ENCODE measurements at places on chromosomes 2 and 18.
A peak's percentile ranks its signal among the peaks of the same experiment; 100 is the strongest.

- no peak for DNase-seq
These were observed 60.9 kb downstream of the ATF2 start for GRCh38 chr2:175107146-175107545.

DNA sequence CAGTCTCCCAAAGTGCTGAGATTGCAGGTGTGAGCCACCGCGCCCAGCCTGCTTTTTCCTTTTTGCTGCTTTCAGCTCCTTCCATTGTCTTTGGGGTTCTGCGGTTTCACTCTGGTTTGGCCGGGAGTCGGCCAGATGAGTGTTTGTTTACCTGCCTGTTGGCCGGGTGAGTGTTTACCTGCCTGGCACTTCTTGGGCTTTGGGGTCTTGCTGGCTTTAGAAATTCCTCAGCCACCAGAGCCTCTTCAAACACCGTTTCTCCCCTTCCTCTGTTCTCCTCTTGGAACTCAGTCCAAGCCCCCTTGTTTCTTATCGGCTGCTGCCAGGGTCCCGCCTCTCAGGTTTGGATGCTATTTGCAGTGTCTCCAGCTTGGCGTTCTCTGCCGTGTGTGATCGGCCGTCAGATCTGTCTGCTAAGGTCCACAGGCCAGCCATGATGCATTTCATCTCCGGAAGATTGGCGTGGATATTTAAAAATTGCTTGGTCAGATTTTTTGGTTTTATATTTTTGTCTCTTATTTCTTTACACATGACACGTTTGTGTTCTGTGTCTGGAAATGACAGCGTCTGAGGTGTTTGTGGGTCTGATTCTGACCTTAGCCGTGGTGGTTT, 14.2 kb upstream of the GAL3ST2 start:
- DNase-seq, result no peak

DNA sequence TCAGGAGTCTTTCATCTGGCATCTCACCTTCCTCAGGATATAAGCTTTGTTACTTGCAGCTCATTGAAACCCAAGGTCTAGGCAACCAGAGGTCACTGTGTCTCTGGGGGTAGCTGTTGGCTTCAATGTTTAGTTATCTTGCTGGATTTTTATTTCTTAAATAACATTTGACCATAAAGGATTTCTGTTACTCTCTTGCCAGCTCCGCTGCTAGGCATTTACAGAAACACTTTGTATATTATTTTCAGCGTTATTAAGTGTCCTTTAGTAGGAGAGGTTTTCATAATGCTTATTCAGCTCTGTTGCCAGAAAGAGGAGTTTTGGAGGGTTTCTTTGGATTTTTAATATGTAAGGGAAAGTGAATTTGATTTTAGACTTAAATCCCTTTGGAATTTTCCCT, 61.4 kb downstream of the QPCT start:
- no peak for DNase-seq

GRCh38 chr2:98464772-98465310, 20.2 kb downstream of the INPP4A start:
- no peak for DNase-seq

DNA sequence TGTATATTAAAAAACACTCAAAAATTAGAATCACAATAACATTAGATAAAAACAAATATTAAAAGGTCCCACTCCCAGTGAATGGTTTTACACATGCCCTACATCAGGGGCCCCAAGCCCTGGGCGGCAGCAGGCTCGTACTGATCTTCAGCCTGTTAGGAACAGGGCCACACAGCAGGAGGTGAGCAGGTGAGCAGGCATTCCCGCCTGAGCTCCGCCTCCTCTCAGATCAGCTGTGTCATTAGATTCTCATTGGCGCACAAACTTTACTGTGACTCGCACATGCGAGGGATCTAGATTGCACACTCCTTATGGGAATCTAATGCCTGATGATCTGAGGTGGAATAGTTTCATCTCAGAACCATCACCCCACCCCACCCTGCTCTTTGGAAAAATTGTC, 74.2 kb downstream of the MBD2 start:
- no peak for DNase-seq

DNA sequence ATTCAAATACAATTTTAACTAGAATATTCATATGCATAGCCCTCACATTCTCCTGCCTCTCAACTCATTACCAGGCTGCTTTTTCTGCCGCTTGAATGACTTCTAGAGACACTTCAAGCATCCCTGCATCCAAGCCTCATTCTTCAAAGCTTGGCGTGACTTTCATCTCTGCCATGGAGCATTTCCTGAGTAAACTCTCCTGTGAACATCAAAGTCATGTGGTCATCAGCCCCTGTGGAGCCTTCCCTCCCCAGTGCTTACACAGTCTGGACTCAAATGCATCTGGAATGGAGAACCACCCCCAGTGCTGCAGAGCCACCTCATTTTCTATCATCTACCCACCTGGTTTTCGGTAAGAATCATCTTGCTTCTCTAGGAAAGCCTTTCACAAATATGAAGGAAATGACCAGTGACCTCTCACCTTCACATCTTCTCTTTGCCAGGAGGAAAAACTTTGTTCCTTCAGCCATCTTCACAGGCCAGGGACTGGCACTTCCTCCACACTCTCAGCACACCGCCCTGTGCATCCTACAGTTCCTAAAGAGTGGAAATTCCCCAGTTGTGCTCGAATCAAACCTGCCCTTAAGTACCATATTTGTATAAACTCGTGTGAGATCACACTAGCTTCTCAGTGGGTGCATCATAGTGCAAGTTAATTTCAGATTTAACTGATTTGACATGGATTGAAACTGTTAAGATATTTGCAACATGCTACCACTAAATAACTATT, 116.4 kb downstream of the COL6A3 start:
- no peak for DNase-seq

DNA sequence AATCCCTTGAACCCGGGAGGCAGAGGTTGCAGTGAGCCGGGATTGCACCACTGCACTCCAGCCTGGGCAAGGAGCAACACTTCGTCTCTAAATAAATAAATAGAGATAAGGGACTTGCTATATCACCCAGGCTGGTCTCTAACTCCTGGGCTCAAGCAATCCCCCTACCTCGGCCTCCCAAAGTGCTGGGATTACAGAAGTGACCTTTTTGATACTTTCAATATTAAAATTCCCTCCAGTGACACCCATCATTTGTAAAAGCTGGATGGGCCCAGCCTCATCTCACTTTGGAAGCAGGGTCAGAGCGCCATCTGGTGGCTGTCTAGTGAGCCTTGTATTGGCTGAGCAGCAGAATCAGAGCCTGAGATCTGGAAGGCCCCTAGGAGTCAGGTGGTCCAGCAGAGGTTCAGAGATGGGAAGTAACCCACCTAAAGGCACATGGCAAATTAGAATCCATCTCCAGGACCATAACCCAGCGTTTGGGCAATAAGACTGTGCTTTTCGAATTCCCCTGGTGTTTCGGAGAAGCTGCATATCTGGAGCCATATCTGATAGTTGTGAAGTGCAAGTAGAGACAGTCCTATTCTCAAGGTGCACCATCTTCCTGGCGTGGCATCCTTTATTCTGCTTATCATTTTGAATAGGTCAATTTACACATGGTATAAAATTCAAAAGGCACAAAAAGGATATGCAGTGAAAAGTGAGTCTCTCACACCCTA, 18.3 kb upstream of the SLC35F6 start:
- DNase-seq, result peak; percentile 35

All from stimulated activated naive CD4-positive, alpha-beta T cell (primary cell).